ENCODE measurements at places on chromosomes 12 and 14.

DNA sequence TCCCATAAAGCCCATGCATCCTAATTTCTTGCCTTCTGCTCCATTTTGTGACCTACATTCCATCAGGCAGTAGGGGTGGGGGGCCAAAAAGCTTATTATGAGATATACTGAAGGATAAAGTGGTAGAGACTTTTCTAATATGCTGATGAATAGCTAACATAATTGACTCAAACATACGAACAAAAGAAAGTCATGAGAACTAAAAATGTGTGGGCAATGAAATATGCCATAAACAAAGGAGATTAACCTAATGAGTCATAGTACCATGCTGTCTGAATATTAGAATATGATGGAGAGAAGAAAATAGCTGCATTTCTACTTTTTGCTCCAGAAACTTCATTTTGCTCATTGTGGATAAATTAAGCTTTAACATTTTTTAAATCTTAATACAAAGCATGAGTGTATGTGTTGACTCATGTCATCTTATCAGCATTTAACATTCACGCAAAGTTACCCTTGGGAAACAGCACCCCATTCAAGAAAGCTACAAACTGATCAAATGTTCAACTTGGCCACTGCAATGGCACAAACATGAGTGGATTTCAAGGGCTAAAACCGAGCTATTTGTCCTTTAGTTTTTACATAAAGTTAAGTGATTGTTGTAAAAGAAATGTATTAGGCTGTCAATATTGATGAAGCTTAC, 64.0 kb upstream of the DIO2 start:
- no peak for DNase-seq

GRCh38 chr12:122836027-122836921, 1.0 kb downstream of the HIP1R start:
- peak; percentile 22 for DNase-seq

GRCh38 chr14:30317729-30318128, 241.2 kb upstream of the G2E3 start:
- no peak for DNase-seq

DNA sequence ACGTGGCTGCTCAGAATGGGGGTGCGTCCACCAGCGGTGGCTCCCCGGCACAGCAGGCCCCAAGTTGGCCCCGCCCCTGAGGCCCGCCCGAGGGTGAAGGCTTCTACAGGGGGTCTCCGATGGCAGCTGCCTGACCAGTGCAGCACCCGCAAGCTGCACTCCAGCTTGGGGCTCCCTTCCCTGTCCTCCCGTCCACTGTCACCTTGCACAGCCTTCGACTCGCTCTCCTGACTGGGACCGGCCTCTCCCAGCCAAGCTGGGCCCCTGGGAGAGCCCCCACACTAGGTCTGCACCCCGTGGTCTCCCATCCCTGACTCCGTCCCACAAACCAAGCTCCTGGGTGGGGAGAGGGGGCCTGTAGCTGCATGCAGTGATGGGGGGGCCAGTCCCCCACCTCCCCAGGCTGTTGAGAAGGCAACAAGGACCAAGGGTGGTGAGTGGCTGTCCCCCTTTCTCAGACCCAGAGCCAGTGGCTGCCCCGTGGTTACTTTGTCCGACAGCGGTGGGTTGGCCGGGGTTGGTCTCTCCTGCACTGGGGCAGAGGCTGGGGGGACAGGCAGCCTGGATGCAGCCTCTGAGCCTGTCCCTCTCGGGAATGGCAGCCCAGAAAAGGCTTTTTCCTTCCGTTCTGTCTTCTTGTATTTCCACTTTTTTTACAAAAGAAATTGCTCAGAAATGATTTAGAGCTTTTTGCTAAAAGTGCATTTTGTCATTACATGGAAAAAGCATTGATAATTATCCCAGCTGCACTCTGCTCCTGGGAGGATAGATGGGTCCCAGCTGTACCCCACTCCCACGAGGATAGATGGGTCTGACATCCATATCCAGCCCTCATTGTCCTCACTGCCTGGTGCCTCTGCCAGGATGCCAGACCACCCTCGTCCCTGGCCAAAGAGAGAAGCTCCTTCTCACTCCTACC, 217.0 kb downstream of the KIF26A start:
- DNase-seq: no peak

DNA sequence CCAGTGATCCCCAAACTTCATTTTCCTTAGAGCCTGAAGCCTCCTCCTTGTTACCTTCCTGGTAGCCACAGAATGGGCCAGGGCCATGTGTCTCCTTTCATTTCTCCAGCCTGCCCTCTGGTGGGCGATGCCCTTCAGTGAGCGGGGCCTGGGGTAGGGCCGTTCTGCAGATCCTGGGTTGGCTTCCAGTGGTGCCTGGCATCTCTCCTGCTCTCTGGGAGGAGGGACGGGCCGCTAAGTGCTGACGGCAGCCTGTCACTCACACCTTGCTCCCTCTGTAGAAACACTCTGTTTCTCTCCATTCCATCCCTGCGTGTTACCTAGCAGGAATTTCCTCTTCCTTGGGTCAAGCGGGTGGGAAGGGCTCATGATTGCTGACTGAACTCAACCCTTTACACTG, 232.1 kb downstream of the CACNA1C start:
- peak; percentile 41 for DNase-seq

- DNase-seq: no peak
Observed at GRCh38 chr14:91580876-91581577, 70.9 kb upstream of the PPP4R3A start.

All from activated T-cell treated with anti-CD3 and anti-CD28 coated beads for 48 hours (primary cell).